ENCODE measurements at places on chromosomes 1 and 21. TPM values are rescaled to one million over a fixed set of nuclear protein-coding genes. Genes with fewer than 3 reads are reported as not detected.

The FCRLA gene
- 2.7 TPM for total RNA-seq

The SPRR2G gene
- not detected for total RNA-seq

The HSPA6 gene
- total RNA-seq: 0.30 TPM

The ANP32E gene
- total RNA-seq: 46.3 TPM

The IL6R gene
- total RNA-seq: 80.8 TPM

The PCP4 gene
- not detected for total RNA-seq

The PLOD1 gene
- 2.6 TPM for total RNA-seq

The AUNIP gene
- total RNA-seq: 0.35 TPM

The CFAP45 gene
- total RNA-seq: 3.5 TPM
